ENCODE measurements at places on chromosomes 4 and X. TPM values are rescaled to one million over a fixed set of nuclear protein-coding genes. Genes with fewer than 3 reads are reported as not detected.
A peak's percentile ranks its signal among the peaks of the same experiment; 100 is the strongest.

DNA sequence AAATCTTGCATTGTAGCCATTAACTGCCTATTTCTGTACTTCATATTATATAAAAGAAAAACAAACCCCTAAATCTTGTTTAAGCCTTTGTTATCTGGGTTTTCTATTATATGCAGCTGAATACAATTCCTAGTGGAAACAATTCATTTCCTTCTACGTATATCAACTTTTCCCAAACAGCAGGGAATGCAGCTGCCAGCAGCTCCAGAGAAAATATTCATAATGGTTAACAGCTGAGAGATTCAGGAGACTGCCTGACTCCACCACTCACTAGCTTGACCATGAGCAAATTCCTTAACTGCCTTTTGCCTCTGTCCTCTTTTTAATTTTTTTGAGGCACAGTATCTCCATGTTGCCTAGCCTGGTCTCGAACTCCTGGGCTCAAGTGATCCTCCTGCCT lies 146.2 kb downstream of the SPATA18 start:
- H3K27ac ChIP-seq: no peak overlapping the region
- H3K4me1 ChIP-seq: no peaks in the 10 kb centered on the region
- no peak for DNase-seq
- no peaks in the 10 kb centered on the region for H3K36me3 ChIP-seq
- peaks cover 3% of the 10 kb centered on the region for H3K27me3 ChIP-seq

- H3K27me3 ChIP-seq: peaks cover 2% of the 10 kb centered on the region
- peaks cover 38% of the 10 kb centered on the region for H3K4me1 ChIP-seq
- H3K36me3 ChIP-seq: no peaks in the 10 kb centered on the region
- peak overlapping the region; percentile 37 for H3K4me3 ChIP-seq
- H3K27ac ChIP-seq: peak overlapping the region; percentile 79
- DNase-seq: peak; percentile 26
These were observed 105.4 kb downstream of the ANXA3 start for GRCh38 chr4:78656968-78657445.

DNA sequence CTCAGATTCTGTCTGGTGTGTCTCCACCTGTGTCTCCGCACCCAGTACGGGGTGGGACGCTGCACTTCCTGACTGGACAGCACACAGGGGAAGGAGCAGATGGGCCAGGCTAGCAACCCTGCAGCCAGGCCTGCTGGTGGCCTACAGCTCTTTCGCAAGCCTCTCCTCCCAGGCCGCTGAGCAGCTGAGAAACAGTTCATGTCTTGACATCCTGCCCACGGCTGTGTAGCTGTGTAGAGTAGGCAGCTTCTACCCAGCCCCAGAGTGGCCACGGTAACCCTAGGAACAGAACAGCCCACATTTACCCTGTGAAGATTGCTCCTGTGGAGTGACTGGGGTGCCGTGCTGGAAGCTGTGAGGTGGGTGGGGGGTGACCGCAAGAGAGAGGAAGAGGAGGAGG lies 38.9 kb downstream of the CCNQ start:
- no peak for DNase-seq
- H3K4me1 ChIP-seq: no peaks in the 10 kb centered on the region
- no peaks in the 10 kb centered on the region for H3K27me3 ChIP-seq
- no peaks in the 10 kb centered on the region for H3K36me3 ChIP-seq
- no peak overlapping the region for H3K4me3 ChIP-seq

DNA sequence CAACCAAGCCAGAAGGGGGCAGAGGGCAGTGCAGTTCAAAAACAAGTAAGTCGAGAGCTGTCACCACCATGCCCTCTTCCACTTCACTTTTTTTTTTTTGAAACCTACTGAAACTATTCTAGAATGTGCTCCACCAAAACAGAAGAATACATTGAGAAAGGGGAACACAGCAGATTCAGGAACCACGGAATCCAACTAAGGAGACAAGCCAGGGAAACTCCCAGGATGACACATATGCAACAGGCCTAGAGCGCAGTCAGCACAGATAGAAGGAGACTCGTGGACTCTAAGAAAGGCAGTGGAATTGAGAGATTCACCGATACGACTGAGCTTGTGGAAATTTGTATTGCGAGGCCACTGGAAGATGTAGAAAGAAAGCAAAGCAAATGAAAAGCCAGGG lies 66.1 kb downstream of the PHKA2 start:
- no peaks in the 10 kb centered on the region for H3K27me3 ChIP-seq
- DNase-seq: no peak
- H3K4me3 ChIP-seq: no peak overlapping the region
- H3K4me1 ChIP-seq: no peaks in the 10 kb centered on the region
- H3K27ac ChIP-seq: no peak overlapping the region

STS gene
- total RNA-seq: 0.70 TPM

DNA sequence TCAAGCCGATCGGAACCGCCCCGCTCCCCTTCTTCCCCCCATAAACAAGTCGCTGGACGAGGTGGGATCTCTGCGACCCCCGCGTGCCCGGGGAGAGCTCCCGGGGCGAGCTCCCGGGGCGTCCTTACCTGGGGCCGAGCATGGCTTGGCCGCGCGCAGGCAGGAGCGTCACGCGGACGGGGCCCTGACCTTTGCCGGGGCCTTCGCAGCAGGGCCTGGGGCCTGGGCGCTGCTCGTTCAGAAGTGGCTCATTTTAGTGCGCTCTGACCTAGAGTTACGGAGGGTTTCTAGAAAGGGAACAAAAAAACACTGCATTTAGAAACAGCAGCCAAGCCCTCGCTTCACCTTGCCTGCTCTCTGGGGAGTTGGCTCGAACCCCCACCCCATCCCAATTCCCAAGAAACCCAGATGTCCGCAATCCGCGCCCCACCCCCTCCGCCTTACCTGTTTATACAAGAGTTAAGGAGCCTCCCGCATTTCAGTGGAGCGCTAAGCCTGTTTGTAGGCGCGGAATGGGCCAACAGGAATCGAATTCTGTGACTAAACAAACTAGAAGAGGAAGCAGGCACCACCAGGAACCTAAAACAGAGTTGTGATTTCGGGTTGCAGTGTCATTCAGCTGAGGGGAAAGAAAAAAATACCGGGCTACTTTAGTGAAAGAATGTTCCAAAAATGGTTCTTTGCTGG lies 814 bp upstream of the RBM47 start:
- H3K4me3 ChIP-seq: peak overlapping the region; percentile 73
- H3K36me3 ChIP-seq: no peaks in the 10 kb centered on the region
- peak; percentile 12 for DNase-seq
- peaks cover 24% of the 10 kb centered on the region for H3K27me3 ChIP-seq
- peaks cover 36% of the 10 kb centered on the region for H3K4me1 ChIP-seq

GRCh38 chr4:121236353-121237068 lies 72.4 kb upstream of the TNIP3 start:
- DNase-seq: no peak
- no peaks in the 10 kb centered on the region for H3K27me3 ChIP-seq
- H3K4me1 ChIP-seq: peaks cover 3% of the 10 kb centered on the region
- no peak overlapping the region for H3K27ac ChIP-seq
- H3K4me3 ChIP-seq: no peak overlapping the region
